Activated naive CD4-positive, alpha-beta T cell (primary cell): ENCODE measurements at places on chromosomes 12 and 14.
A peak's percentile ranks its signal among the peaks of the same experiment; 100 is the strongest.

DNA sequence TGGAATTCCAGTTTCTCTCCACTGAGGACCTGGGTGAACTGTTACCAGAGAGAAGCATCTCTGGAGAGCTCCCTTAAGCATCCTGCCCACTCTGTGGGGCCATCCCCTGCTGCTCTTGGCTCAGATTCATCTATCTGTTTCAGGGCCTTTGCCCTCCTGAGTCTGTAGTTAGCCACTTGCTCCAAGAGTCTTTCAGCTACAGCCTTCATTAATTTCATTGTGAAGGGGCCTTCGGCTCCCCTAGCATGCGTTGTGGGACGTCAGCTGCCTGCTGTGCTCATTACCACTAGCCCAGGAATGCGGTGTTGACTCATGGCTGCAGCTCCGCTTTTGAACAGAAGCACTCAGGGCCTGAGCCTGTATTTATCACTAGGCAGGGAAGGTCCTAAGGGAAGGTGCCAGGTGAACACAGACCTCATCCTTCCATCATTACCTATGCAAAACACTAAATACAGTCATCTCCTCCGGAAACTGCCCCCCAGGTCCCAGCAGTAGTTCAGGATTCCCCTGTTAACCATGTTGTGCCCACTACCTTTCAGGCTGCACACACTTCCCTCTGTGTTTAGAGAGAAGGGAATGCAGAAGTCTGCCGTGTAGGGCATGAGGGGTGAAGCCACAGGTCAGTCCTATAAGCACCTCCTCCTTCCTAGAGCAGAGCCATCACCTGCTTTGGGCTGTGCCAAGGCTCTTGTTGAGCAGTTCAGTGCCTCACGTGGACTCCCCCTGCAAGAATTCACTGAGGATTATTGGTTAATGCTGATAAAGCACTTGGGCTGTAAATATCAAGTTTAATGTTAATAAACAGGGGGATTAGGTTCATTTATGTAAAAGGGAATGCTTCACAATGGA, 191.4 kb downstream of the CACNA1C start:
- DNase-seq = no peak

DNA sequence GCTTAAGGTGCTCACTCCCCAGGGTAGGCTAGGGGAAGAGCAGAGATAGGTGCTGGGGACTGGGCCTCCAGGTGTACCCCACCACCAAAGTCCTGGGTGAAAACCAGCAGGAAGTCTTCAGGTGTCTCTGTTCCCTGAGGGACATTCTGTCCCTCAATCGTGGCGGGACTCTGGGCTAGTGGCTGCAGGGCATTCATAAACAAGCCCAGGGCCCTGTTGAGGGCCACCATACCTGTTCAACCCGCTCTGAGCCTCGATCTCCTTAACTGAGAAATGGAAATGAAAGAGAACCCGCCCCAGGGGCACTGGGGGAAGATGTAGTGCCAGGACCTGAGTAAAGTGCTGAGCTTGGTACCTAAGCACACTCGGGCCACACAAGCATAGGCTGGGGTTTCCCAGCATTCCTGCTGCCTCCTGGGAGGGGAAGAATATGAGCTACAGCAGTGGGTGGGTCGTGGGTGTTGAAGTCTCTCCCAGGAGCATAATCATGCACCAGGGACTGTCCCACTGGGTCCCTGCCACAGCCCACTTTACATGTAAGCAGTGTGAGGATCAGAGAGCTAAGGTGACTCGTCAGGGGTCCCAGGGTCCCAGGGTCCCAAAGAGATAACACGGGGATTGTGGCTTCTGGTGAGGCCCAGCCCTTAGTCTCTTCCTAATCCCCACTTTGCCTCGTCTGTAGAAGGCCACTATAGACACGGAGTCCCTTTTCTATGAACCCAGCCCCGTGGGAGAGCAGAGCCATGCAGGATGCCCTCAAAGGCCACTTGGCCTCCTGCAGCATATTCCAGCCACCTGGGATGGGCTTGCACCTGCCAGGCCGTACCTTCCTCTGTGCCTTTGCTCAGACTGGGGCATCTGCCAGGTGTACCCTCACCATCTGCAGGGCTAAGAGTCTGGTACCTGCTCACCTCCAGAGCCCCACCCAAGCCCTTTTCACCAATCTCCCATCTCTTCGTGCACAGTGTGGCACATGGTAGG, 14.4 kb downstream of the FAM222A start:
- no peak for DNase-seq

GRCh38 chr14:39016733-39017095, 86.3 kb downstream of the SEC23A start:
- DNase-seq = no peak

- peak; percentile 84 for DNase-seq
These were observed at the start of gene RASAL1 for GRCh38 chr12:113135178-113136127. Gene RASAL1 (minus strand): TSS chr12:113135761. CDS start chr12:113135462, 299 bp downstream.

GRCh38 chr12:38890102-38890855, 15.1 kb downstream of the CPNE8 start:
- no peak for DNase-seq

- no peak for DNase-seq
These were observed 472.1 kb upstream of the RGS6 start for GRCh38 chr14:71460091-71460490.

- no peak for DNase-seq
These were observed 75.0 kb upstream of the DYRK2 start for GRCh38 chr12:67573566-67573965.

GRCh38 chr12:109768901-109769670, 55.5 kb downstream of the FAM222A start:
- DNase-seq = no peak

GRCh38 chr14:91311284-91311662, 66.8 kb upstream of the GPR68 start:
- no peak for DNase-seq

DNA sequence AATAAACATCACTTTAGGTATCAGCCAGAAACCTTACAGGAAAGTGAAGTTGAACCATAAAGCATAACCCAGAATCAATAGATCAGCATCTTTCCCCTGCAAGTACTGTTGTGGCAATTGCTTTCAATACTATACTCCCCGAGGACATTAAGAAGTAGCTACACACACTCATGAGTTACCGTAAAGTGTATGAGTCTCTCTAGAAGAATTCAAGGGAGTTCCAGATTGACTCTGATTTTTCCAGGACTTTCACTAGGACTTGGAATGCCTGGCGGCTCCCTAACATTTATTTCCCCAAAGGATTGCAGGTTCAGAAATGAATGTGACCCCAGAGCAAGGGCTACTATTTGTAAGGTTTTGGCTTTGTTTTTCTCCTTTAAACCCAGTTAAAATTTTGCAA, 465.4 kb upstream of the MDGA2 start:
- DNase-seq = no peak

GRCh38 chr12:15592934-15593333, 196.3 kb downstream of the EPS8 start:
- no peak for DNase-seq

- DNase-seq = no peak
These were observed 40.1 kb downstream of the FBXL14 start for GRCh38 chr12:1553987-1554982.

GRCh38 chr14:20684662-20685456, 499 bp downstream of the RNASE4 start:
- DNase-seq = no peak

- DNase-seq = no peak
These were observed 228.6 kb upstream of the E2F7 start for GRCh38 chr12:77294016-77294415.

- DNase-seq = no peak
These were observed 682 bp downstream of the ERBB3 start for GRCh38 chr12:56080556-56081138.

GRCh38 chr12:45503899-45504298, 225.6 kb upstream of the ARID2 start:
- DNase-seq = no peak

- no peak for DNase-seq
These were observed 23.5 kb downstream of the GPHB5 start for GRCh38 chr14:63295231-63295685.

- no peak for DNase-seq
These were observed 45.3 kb upstream of the MTERF2 start for GRCh38 chr12:107032266-107032665.

DNA sequence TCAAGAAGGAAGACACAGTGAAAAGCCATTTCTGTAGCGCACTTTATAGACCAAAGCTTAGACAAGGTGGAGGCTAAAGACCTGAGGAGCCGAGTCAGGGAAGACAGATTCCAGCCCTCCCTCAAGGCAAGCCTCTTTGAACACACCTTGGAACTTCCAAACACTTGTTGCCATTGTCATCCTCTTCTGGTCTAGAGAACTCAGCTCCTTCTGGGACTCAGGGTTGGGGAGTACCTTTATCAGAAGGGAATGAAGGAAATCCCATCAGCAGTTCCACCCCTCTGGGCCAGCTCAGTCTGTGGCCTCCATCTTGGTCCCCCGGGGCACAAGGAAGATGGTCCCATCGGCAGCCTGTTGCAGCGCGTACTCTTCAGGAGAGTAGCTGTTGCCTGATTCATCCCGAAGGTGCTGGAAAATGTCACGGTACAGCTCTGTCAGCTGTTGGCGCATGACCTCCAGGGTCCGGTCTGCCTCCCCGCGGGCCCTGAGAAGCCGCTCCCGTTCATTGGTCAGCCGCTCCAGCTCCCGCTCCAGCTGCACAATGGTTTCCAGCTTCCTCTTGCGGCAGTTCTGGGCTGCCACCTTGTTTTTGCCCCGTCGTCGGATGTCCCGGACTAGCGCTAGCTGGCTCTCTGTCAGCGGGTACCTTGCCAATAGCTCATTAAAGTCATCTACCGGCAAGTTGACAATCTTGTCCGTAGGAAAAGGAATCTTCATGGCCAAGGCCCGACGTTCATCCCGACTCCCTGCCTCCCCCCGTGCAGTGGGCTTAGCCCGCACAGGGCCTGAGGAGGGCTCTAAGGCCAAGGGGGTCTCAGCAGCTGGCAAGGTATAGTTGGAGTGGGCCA, 8.5 kb downstream of the NFE2 start:
- DNase-seq = no peak

DNA sequence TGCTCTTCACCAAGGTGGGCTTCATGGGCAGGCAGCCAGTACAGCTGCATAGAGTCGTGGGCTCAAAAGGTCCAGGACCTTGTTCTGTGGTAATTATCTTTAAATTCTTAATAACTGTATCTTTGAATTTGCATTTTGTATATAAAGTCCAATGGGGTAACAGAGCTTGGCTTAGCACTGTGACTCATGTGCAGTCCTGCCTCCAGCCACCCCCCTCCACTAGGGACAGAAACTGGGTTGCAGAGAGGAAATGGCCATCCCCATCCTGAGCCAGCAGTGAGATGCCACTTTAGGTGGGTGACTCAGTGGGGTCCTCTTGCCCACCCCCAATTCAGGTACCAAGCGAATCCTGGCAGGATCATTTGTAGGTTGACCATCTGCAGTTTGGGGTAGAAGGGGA, 48.1 kb downstream of the EPS8 start:
- no peak for DNase-seq

- DNase-seq = no peak
These were observed 84.7 kb downstream of the HECTD1 start for GRCh38 chr14:31122921-31123320.

- no peak for DNase-seq
These were observed 25.7 kb upstream of the SERPINA4 start for GRCh38 chr14:94535506-94535905.

GRCh38 chr12:40216516-40217288, 8.1 kb upstream of the LRRK2 start:
- DNase-seq = no peak

- DNase-seq = no peak
These were observed 29.7 kb upstream of the RAB21 start for GRCh38 chr12:71725011-71725410.

GRCh38 chr12:5489017-5489416, 57.1 kb downstream of the NTF3 start:
- no peak for DNase-seq

DNA sequence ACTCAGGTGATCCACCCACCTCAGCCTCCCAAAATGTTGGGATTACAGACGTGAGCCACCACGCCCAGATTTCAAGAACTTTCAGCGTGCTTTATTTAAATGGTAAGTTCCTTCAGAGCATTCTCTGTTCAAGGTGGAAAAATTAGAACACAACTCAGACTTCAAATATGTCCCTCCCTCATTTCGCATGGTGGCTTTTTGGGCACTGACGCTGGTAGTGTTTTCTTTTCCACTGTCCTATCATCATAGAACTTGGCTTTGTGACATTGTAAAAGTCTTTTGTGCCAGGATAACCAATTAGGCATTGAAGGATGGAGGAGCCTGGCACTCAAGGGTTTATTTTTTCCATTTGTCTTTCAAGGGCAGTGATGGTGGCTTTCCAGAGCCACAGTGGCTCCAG, 190.8 kb downstream of the NUAK1 start:
- no peak for DNase-seq

DNA sequence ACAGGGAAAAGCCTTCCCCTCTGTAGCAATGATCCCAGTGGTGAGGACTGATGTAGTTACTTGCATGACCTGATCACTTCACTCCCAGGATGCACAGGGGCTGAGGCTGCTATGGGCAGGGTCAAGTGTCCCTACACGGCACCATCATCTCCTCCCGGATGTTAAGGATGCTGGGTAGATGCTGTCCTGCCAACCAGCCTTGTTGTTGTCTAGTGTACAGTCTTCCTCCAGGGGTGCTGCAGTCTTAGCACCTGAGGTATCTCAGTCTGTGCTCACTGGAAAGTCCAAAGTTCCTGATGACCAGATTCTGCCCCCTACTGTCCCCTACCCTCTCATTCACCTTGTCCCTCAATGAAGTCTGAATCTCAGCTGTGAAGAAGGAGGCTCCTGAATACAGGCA, 20.1 kb downstream of the CPM start:
- DNase-seq = no peak

GRCh38 chr12:97216848-97217247, 245.8 kb upstream of the RMST start:
- no peak for DNase-seq

DNA sequence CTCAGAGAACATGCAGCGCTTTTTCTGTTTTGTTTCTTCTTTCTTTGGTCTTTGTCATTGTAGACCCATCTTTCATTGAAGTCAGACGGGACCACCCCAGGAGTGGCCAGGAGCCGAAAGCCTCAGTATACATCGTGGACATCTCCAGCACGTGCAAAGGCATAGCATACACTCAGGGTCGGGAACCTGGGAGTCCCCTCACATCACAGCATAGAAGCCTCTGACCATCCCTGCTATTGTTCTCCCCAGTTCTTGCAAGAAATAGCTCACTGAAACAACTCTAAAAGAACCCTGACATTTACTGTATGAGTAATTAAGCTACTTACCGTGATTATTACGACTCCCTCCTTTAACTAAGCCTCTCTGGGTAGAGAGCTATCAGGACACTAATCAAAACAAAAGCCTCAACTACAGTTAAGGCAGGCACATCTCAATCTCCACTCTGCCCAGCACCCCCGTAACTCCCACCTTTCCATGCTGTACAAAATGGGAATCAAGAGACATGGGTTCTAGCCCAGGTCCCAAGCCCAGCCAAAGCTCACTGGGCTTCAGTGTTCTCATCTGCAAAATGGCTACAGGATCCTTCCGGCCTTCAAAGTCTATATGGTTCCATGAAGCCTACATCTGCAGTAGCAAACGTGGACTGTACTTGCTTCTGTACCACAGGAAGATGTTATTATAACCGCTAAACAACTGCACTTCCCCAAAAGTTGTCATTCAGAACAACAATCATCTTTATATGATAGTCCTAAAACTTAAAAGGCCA, 6.7 kb downstream of the CCDC88C start:
- DNase-seq = no peak
